ENCODE measurements at places on chromosomes 4 and X.

GRCh38 chr4:2458546-2459491 is 10.1 kb upstream of the RNF4 start:
- DNase-seq = no peak

DNA sequence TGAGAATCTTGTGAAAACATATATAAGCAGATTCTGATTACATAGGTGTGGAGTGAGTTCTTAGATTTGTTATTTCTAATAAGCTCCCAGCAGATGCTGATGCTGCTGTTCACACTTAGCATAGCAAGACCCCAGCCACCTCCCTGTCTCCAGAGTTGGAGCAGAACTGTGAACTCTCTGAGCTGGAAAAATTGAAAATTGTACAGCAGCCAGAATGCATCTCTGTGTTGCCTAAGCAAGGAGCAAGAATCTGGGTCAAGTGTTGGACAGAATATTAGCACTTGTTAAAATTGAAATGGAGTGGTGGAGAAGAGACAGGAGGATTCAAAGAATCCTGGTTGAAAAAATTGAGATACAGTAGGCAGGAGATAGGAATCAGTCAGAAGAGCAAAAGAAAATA is 146.6 kb upstream of the FAM47C start:
- DNase-seq = no peak

GRCh38 chrX:131861088-131861787 is 161.9 kb upstream of the STK26 start:
- no peak for DNase-seq

DNA sequence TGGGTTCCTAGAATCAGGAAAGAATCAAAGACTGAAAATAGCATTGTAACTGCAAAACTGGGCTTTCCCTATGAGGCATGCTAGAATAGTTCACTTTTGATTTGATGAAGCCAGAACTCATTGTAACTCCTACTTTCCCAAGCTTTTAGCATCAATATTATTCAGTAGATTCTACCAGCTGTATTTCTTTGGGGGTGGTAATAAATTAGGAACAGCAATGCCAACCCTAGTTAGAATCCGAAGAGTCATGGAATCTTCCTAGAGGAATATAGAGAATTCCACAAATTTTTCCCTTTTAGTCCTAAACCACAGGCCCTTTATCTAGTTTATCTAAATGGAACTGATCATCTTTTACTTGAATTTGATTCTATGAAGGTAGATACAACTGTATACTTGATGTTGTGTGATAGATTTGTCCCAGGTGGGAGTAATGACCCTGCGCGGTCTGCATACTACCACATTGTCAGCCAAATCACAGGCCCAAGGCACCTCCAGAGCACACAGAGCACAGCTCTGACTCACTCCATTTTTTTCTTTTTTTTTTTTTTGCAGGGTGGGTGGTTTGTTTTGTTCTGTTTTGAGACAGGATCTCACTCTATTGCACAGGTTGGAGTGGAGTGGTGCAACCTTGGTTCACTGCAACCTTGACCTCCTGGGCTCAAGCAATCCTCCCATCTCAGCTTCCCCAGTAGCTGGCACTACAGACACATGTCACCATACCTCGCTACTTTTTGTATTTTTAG is 66.6 kb downstream of the EDNRA start:
- DNase-seq = no peak

DNA sequence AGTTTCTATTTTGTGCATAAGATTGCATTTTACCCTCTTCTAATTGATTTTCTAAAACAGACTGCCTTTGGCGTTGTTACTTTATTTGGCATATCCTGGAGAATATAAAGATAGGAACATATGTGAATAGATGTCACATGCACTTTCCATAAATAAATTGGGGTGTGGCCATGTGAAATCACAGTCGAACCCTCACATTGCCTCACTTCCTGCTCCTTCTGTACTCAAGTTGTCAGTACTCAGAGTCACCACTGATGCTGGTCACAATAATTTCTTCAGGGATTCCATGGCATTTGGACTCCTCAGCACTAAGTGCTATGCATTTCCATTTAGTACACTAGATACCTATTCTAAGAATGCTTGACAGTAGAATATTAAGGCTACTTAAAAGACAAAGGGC is 1.4 kb upstream of the EMCN start:
- no peak for DNase-seq

- no peak for DNase-seq
Measured at GRCh38 chrX:97026406-97026805, 142.7 kb downstream of the RPA4 start.

DNA sequence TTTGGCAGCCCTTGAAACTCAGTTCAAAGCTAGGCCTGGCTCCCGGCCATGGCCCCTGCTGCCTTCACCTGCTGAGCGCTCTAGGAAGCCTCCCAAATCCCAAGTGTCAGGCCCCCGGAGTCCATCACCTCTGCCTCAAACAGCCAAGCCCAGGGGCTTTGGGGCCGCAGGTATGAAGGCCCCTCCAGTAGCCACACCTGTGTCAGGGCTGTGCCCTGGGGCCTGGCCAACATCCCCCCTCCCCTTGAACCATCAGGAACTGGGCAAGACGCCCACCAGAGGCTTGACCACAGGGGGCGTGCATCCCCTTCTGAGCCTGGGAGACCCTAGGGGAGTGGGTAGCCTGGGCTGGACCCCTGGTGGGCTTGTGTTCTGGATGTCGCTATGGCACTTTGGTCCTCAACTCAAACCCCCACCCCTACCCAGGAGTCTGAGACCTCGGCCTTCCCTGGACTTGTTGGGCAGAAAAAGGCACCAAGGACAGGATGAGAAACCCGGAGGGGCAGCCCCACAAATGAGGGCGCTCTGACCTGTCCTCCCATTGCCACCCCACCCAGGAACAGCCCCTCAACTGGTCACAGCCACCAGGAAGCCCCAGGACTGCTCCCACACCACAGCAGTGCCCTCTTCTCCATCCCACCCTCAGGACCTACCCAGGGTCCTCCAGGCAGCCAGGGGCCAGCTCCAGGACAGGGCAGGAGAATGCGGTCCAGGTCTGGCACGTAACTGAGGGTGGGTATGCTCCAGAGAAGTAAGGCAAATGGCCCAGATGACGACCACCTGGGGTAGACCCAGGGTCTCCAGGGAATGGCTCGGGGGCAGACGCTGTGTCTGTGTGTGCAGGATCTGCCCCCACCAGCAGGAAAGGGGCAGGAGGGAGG is 4.2 kb upstream of the SLBP start:
- no peak for DNase-seq

- DNase-seq = no peak
Measured at GRCh38 chr4:117654079-117654478, 380.2 kb upstream of the NDST3 start.

DNA sequence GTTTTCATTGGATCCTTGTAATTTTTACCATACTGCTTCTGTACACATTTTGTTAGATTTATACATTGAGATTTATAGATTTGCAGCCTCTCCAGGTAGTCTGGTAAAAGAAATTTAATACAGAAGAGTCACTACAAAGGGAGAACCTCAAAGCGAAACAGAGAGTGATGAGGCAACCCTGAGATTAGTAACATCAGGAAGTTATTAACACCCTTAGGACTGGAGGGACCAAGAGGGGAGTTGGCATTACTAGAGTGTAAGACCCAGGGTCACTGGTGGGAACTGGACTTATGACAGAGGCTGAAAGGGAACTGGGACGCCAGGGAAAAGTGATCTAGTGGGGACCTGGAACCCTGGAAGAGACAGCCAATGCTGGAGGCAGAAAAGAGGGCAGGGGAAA is 20.6 kb upstream of the MAML3 start:
- DNase-seq = no peak

DNA sequence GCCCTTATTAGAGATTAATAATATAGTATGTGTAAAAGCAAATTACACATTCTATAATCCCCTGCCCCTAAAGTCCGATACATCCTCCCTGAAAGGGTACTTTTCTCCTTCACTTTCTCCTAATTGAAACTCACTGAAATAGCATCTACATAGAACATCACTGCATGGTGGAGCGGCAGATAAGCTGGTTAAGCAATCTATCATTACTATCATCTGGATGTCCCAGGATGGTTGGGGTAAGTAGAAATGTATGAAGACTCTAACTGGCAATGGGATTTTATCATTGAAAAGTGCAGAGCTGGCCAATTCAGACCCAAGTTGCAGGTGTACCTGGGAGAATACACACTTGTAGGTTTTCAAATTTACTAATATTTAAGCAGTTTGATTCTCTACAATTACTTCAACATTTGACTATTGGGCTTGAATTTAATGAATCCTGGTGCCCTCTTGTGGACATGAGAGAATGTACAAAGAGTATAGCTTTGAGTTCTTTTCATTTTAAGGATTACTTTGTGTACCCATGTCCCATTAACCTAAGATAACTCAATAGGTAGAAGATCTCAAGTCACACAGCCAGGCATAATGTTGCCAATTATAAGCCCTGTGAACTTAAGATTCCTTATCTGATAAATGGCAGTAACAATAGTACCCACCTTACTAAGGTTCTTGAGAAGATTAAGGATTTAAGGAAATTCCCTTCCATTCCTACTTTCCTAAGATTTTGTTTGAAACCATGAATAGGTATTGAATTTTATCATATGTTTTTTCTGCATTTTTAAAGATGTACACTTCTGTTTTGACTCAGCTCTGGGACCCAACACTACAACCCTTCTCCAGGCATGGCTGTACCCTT is 69.8 kb downstream of the SHROOM3 start:
- peak; percentile 20 for DNase-seq

GRCh38 chr4:127414951-127415606 is 217.7 kb upstream of the INTU start:
- no peak for DNase-seq

DNA sequence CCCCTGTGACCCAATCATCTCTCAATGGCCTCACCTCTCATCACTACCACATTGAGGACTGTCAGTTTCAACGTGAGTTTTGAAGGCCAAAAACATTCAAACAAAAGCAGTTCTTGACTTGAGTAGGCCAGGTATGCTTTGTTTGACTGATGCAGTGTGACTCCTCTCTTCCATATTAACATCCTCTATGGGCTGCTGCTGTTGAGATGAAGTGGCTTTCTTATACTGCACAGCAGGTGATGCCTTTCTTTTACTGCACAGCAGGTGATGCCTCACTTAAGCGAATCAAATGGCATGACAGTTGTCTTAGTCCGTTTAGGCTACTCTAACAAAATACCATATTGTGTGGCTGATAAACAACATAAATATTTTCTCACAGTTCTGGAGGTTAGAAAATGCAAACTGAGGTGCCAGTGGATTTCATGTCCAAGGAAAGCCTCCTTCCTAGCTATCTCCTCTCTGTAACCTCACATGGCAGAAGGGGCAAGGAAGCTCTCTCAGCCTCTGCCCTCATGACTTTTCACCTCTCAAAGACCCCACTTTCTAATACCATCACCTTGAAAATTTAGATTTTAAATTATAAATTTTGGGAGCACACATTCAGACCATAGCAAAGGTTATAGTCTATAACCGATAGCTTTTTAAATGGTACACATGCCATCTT is 2267.9 kb upstream of the AGA start:
- DNase-seq = no peak

DNA sequence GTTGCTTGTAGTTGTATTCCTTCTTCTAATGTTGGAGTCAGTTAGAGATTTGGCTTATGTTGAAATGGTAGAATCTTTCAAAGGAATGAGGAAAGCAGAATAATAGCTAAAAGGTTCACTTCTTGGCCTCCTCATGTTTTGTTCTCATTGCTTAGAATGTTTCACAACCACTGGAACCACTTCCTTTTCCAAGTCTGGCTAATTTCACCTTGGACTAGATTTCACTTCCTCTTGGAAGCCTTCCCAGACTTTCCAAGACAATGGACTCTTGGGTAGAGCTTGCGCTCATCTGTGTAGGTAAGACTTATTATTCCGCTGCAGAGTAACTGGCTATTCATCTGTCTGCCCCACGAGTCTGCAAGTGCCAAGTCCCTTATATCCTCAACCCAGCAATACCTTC is 8.3 kb downstream of the SPATA18 start:
- DNase-seq = no peak

GRCh38 chr4:23166919-23167318 is 474.2 kb downstream of the GBA3 start:
- DNase-seq = no peak

- DNase-seq = no peak
Measured at GRCh38 chrX:79444694-79445210, 77.6 kb upstream of the ITM2A start.

DNA sequence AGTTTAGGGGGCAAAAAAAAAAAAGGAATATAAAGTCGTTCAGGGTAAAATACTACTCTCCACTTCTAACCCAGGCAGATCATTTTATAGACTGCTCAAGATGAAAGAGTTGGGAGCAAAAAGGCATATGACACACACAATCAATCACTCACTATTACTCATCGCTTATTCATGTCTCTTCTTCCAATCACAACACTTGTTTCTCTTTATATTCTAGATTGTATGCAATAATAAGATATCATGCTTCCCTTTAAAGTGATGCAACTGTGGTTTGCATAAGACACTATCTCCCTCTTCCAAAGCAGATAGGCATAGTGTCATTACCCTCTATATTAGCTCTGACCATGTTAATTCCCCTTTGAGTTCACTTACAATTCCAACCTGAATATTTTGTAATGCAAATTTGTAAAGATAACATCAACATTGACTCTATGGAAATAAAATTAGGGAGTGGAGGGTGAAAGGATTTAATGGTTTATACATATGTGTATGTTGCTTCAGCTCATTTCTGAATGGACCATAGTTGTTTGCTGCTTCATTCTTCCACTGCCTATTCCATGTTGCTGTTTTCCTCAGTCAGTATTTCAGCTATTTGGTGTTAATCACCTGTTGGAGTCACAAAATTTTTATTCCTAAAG is 154.9 kb upstream of the EPHA5 start:
- no peak for DNase-seq

GRCh38 chr4:97923096-97923495 is 220.2 kb downstream of the STPG2 start:
- no peak for DNase-seq

DNA sequence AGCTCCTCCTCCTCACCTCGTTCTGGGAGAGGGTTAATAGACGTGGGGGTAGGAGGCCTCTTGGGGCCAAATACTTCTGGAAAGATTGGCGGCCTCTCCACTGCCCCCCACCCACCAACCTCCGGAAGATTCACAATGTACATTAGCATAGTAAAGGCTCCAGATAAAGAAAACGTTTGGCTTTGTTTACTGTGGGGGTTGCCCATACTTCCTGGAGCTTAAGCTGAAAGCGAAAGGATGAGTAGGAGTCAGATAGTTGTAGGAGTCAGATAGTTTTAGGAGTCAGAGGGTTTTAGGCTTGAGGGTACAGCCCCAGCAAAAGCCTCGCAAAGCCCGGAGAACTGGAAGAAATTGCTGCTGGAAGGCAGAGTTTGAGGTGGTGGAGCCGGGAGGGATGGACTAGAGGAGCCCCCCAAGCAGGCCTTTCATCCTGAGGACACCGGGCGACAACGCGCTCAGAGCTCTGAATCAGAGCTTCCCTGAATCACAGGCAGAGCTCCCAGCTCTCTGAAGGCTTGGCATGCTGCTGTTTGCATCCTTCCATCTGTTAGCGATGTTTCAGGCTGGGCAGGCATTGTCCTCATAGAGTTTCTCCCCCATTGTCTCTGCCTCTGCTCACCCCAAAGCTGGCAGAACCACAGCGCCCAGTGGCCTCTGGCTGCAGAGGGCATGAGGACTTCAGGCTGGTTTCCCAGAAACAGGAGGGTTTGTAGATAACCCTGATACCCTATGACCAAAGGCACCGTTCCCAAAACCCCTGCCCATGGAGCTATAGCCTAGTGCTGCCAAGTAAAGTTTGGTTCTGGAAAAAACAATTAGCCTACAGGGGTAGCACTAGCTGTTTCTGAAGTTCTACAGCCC is 280.7 kb downstream of the BCOR start:
- no peak for DNase-seq

GRCh38 chrX:21802839-21803238 is 36.6 kb upstream of the MBTPS2 start:
- DNase-seq = no peak

GRCh38 chrX:147877726-147878125 is 34.0 kb upstream of the FMR1 start:
- no peak for DNase-seq

All from CD4-positive, alpha-beta T cell treated with Interleukin-15 for 4 hours (primary cell).